Stimulated activated CD8-positive, alpha-beta memory T cell treated with anti-CD3 and anti-CD28 coated beads, Interleukin-15, amount 100 ng/mL, for 4 hours (primary cell): ENCODE measurements at places on chromosomes 6 and 20.

- DNase-seq, result no peak
These were observed 118.7 kb upstream of the RIPOR2 start for GRCh38 chr6:25054469-25054868.

GRCh38 chr20:45470262-45470931 is 844 bp downstream of the WFDC2 start:
- no peak for DNase-seq

DNA sequence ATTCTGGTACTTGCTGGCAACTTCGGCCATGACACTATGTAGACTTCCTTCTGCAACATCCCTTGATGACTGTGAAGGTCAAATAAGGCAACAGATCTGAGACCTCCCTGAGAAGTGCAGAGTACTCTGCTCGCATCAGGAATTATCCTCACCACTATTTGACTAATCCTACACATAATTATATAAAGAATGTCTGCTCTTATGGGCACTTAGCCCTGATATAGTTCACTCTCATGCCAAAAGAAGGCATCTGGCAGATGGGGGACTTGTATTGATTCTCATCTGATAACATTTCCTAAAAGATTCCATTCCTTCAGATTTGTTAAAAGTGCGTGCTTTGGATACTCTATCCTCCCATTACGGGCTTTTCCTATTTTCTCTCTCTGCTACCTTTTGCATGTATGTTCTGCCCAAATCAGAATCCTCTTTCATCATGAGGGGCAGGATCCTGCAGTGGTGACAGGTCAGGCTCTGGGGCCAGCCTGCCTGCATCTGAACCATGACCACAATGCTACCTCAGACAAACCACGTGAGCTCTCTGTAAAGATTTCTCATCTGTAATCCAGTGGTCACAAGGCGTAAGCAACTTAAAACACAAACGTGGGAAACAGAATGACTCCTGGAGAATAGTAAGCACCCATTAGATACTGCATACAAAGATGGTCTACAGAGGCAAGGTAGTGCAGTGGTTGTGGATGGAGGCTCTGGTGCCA is 134.0 kb downstream of the GJA10 start:
- DNase-seq, result no peak

GRCh38 chr6:57190140-57190539 is 18.0 kb downstream of the BAG2 start:
- DNase-seq, result no peak

- DNase-seq, result no peak
These were observed 2.3 kb downstream of the PLAGL2 start for GRCh38 chr20:32205110-32205842.

- DNase-seq, result no peak
These were observed 1.9 kb downstream of the MRAP2 start for GRCh38 chr6:84035484-84035883.

GRCh38 chr6:112113918-112114317 is 26.5 kb downstream of the FAM229B start:
- DNase-seq, result no peak

DNA sequence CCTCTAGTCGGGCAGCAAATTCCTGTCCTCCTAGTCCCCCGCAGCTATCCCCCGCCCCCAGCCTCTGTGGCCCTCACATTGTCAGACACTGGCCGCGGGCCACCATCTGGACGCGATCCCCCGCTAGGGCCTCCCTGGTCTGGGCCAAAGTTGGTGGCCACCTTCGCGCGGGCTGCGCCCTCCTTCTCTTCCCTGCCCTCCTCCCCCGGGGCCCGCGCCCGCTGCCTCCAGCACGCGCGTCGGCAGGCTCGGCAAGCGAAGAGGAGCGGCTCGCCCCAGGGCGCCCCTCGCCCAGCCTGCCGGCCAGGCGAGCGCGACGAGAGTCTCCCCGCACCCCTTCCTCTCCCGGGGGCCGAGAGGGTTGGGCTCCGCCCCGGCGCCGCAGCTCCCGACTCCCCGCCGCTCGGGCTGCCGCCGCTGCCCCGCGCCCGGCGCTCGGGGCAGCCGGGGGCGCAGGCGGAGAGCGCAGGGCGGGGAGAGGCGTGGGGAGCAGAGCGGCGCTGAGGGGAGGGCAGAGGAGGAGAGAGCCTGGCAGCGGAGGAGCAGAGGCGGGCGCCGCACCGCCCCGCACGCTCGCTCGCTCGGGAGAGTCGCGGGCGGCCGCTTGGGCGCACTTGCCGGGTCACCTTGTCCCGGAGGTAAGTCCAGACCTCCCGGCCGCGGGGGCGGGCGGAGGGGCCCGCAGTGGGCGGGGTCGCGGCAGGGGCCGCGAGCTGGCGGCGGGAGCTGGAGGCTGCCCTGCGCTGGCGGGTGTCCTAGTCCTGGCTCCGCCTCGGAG is at the start of gene SYNDIG1:
TSS of gene SYNDIG1 (plus strand) at position 514 of the 778 bp plus-strand sequence. CDS start 73,469 bp downstream, outside the sequence.
- no peak for DNase-seq

DNA sequence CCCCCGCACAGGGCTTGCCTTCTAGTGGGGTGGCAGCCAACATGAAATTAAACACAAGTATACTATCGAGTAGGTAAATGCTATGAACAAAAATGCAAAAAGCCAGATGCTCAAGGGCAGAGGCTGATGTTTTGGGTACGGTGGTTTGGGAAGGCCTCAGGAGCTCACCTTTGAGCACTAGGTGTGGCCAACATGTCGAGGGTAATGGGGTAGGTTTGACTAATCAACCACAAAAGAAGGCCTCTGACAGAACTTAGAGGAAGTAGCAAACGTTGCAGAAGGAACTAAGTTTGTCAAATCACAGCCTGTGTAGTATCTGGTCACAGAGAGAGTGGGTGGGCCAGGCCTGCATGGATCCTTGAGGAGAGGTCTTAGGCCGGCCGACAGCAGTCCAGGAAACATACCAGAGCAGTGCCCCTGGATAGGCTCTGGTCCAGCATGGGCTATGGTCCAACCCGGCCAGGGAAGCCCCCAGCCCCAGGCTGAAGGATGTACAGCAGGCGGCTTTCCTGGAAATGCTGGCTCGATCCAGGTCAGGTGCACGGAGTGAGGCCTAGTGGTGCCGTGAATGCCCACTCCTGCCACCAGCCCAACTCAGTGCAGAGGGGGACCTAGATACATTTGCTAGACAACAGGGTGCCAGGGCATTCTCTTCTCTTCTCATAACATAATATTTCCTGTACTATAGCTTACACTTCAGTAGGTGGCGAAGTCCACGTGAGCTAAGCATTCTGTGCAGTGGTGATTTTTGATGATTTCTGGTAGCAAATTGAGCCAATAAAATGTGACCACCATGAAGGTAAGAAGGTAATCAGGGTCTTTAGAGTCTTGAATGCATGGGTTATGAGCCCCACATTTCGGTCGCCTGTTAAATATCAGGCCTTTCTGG is 56.3 kb upstream of the CD93 start:
- no peak for DNase-seq

DNA sequence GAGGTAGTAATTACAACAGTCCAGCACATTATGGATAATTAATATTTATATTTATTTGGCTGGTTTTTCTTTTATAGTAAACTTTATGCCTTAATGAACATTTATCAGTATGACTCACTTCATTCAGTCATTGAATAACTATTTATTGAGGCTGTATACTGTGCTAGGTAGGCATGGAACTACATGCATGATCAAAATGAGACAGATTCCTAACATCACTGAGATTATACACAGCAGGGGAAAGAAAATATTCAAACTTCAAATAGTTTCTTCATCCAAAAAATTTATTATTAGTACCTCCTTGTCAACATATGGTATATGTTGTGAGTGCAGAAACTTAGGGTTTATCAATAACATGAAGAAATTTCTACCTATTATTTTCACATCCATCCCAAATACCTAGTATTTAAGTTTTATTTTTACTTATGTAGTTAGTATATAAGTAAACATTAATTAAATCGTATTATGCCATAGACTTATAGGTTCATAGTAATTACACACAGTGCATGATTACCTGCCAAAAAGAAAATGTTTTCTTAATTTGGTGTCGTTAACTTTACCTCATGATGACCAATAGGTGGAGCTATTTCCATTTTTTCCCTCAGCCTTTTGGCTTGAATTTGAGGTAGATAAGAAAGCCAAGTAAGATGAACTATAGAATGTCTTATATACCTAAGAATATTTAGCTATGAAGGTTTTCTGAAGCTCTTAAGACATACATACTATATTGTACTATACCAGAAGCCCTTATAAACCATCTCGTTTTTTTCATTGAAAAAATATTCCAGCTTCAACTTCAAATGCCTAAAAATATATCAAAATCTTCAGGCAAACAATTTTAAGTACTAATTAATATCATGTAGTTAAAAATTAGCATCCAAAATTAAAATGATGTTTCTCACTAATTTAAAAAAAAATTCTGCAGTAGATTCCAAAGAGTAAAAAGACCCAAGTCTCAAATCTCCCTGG is 12.5 kb upstream of the TMEM30A start:
- DNase-seq, result no peak

- DNase-seq, result no peak
These were observed 577.4 kb downstream of the HTR1B start for GRCh38 chr6:76885861-76886301.
